ENCODE measurements at places on chromosomes 4 and X.

DNA sequence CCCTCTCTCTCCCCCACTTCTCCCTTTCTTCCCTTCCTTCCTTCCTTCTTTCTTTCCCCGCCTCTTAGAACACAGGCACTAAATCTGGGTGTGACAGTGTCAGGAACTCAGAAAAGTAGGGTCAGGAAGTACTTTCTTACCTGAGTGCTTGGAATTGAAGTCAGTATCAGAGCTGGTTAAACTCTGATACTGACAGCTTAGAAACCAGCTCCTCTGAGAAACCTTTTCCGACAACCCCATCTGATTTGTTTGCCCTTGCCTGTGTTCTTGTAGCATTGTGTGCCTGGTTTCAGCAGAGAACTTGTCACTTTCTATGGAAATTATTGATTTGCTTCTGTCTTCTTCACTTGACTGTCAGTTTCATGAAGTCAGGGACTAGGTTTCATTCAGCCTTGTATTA lies 113.9 kb downstream of the AASDH start:
- DNase-seq, result no peak

DNA sequence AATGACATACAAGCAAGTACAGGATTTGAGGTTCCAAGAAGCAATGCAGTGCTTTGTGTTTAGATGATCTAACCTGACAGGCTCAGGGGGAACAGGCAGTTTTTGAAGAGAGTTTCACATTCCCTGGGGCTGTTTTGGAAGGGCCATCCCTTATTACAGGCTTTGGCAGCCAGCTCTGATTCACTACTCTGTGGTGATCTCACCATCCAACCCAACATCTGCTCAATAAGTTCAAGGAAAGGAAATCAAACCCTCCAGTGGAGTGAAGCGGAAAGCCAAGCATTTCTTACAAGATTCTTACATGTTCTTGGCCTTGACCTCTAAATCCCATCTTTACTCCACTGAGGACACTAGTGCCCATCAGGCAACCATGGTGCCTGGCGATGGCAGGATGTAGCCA lies 7.5 kb downstream of the IDS start:
- DNase-seq, result no peak

GRCh38 chr4:29581457-29581856 lies 1138.7 kb upstream of the PCDH7 start:
- no peak for DNase-seq

GRCh38 chrX:40996886-40997530 lies 88.2 kb upstream of the USP9X start:
- peak; percentile 70 for DNase-seq

DNA sequence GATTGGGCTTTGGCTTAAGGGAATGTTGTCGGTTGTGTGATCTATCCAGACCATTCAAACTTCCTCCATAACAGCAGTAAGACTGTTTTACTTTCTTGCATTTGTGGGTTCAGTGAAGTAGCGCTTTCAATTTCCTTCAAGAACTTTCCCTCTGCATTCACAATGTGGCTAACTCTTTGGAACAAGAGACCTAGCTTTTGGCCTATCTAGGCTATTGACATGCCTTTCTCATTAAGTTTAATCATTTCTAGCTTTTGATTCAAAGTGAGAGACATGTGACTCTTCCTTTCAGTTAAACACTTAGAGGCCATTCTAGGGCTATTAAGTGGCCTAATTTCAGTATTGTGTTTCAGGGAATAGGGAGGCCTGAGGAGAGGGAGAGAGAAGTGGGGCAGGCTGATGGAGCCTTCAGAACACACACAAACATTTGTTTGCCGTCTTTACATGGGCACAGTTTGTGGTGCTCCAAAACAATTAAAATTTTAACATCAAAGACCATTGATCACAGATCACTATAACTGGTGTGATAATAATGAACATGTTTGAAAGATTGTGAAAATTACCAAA lies 34.1 kb downstream of the ADH5 start:
- DNase-seq, result no peak

DNA sequence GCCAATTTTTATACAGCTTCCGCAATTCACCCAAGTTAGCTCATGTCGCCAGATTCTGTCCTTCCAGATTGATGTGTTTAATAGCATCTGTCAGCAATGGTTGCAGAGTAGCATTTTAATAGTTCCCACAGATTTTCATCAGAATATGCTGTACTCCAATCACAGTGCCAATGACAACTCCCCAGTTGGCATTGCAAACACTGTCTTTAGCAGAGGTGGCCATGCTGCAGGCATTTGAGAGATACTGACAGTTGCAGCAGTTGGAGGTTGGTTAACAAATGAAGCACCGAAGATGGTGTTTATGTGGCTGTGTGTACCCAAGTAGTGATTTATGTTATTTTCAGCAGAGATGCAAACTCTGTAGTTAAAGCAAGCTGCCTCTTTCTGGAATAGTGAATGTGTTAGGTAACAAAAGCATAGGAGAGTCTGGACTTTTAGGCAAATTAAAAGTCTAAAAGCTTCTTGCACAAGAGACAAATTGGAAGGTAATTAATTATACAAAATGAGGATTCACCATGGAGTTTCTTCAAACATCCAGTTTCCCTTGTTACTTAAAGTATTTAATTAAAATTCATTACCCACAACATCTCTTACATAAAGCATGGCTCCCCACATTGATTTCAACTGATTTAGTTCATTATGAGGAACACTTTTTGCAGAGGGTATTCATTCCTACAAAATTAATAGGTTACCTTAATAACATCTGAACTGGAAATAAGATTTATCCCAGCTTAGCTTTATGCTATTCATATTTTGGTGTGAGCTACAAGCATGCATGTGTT lies 65.2 kb downstream of the PARM1 start:
- no peak for DNase-seq

DNA sequence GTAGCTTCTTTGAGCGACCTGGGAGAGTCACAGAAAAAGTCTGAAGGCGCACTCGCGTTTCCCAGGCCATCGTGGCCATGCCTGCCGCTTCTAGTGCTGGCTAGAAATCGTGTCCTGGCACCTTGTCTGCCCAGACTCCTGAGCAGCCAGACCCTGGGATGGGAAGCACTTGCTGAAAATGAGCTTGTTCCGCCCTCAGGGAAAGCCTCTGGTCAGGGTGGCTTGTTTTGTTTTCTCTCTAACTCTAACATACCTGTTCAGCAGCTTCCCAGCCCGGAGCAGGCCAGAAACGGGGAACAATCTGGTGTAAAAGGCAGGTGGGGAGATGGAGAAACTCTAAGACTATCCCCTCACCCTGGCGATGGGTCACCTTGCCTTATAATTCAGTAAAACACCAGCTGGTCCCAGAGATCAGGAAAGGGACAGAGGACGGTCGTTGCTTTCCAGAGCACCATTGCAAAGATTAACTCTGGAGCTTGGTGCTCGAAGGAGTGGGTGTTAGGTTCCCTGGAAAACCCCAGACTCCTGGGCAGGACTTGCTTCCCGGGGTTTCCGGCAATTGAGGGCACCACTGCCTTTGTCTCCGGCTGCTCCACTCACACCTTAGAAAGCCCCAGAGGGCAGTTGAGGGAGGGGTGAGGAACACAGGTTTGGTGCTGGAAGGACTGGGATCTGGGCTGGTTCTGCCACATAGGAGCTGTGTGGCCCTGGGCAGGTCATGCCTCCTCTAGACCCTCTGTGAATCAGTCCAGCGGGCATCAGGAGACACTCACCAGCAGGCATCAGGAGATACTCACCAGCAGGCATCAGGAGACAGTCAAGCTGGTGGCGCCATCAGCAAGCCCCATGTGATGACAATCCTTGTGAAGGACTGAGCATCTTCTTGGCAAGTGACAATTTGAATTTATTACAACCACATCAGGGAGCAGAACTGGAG lies 4.5 kb upstream of the SH3TC1 start:
- no peak for DNase-seq

DNA sequence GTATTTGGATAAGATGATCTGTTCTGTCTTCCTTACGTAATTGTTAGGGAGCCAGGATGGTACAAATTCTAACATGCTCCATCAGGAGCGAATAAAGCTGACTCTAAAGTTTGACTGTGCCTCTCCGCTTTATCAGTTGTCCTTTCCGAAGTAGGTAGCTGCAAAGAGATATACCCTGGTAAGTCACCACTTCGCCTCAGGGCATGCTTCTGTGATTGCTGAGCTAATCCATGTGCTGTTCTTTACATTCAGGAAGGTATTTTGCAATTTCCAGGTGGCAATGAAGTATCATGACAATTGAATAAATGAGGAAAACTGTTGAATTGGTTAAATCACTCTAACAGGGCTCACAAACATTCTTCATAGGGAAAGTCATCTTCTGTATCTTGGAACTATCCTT lies 38.9 kb downstream of the KIT start:
- no peak for DNase-seq

DNA sequence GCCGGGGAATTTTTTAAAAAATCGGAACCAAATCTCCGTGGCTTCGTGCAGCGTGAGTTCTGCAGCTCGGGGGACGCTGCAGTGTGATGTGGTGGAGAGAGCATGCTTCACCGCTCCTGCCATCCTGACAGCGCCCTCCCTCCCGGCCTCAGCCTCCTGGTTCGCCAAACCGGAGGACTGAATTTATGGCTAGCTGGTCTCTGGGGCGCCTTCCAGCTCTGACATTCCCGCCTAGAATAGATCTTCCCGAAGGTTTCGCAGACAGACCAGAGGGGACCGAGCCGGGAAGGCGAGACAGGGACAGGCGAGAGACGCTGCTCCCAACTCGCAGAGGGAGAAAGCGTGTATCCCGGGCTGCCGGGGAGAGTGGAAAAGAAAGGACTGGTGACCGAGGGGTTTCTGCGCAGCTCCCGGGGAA lies 25.9 kb downstream of the HOPX start:
- DNase-seq, result no peak

- DNase-seq, result peak; percentile 23
These were observed 547.0 kb upstream of the POU3F4 start for GRCh38 chrX:82961129-82961528.

- no peak for DNase-seq
These were observed 1021.8 kb downstream of the STPG2 start for GRCh38 chr4:97121493-97121892.

GRCh38 chrX:11282043-11282442 lies 11.2 kb upstream of the AMELX start:
- no peak for DNase-seq

DNA sequence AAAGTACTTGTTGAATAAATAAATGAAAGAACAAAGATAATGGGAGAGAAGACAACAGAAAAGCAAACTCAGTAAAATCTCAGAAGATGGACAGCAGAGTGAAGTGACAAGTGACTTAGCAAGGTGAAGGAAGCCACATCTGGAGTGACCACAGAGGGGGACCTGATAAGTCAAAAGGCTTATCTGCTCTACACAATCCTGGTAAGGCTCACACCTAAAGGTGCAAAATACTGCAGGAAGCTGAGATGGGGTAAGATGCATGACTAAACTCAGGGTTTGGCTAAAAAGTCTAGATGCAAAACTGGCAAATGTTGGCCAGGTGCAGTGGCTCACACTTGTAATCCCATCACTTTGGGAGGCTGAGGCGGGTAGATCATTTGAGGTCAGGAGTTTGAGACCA lies 22.2 kb downstream of the TRMT2B start:
- no peak for DNase-seq

- DNase-seq, result no peak
These were observed 48.1 kb upstream of the TSPAN7 start for GRCh38 chrX:38513112-38513742.

- peak; percentile 50 for DNase-seq
These were observed 116.7 kb upstream of the TMEM164 start for GRCh38 chrX:109886122-109886761.

DNA sequence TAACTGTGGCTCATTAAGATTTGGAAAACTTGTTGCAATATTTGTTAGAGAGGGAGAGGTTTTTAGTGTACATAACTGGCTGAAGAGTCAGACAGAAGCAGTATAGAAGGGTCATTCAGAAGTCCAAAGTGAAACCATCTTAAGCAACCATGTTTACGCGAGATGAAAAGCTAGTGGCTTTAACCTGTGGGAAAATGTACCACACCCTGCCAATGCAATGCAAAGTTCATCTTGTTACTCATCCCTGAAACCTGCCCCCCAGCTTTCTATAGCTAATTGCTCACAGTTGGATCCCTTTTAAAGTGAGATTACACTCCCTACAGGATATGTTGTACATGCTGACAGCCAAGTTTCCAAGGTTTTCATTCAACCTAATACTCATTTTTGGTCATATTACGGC lies 96.7 kb upstream of the RAPGEF2 start:
- no peak for DNase-seq

- DNase-seq, result no peak
These were observed 28.9 kb upstream of the MTMR1 start for GRCh38 chrX:150664290-150664689.

- peak; percentile 52 for DNase-seq
These were observed 424.5 kb upstream of the CTSO start for GRCh38 chr4:156378033-156378665.

DNA sequence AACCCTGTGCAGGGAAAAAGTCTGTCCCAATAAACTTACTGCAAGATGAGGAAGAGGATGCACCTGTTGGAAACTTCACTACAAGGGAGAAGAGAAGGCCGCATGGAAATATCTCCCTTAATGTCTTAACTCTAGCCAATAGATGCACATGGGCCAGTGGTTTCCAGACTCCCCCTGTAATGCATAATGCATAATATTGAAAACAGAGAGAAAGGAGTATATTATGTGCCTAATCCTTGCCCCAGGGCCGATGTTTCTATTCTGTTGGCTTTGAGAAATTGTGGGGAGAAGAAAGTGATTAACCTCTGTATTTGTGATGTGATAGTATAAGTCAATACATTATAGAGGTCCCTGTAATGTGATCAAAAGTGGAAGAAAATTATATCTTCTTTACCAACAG lies 37.2 kb downstream of the INTS12 start:
- no peak for DNase-seq

DNA sequence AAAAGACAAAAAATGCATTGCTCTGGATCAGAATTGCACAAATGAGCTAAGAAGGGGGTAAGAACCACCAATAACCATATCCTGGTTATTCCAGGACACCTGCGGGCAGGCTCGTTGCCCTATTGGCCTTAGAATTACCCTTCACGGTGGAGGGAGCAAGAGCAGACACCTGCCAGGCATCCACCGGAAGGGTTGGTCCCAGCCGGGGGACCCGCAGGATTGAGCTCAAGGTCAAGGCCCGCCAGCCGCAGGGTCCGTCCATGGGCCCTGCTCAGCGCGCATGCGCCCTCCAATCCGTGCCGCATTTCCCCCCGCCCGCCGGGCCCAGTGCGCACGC lies 575 bp downstream of the SLC25A6 start:
- no peak for DNase-seq

DNA sequence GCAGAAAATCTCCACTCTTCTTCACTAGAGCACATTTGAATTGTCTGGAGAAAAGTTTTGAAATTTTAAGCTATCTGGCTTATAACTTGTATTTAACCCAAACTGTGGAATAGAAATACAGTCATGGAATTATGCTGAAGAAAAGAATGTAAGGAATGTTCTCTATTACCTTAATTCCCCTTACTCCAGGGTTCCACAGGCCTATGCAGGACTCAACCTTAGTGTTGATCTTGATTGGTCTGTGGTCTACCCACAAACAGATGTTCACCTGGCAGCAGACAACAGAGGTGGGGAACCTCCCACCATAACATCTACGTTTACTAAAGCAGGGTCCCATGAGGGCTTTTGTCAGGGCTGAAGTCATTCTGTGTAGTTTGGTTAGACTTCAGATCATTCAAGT lies 189.3 kb upstream of the GPRIN3 start:
- DNase-seq, result no peak
